ENCODE measurements at places on chromosomes 16 and 17.

DNA sequence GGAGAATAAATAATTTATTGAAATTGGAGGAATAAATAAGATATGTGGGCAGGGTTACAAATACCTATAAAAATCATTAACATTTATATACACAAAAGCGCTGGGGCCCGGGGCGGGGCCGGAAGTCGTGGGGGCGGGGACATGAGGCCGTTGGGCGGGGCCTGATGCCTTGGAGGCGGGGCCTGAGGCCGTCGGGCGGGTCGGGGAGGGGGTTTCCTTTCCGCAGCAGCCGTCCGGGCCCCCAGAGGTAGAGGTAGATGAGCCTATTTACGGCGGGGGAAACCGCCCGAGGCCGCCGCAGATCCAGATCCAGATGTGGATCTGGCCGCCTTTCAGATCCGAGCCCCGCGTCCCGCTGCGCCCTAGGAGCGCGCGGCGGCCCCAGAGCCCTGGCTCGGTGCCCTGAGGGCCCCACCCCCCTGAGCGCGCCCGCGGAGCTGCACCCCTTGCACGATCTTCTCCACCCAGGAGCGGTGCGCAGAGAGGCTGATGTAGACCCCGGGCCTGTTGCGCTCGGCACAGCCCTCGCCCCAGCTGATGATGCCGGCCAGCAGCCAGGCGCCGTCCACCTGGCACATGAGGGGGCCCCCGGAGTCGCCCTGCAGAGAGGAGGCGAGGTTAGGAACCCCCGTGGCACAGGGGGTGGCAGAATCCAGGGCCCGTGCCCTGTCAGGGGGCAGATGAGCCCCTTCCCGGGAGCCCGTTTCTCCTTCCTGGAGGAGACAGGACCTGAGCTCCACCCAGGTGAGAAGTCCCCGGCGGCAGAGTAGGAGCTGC, 5.1 kb downstream of the PRSS22 start:
- no peak for DNase-seq

- DNase-seq: no peak
Measured at GRCh38 chr17:81035521-81036196, 708 bp downstream of the BAIAP2 start.

GRCh38 chr17:4899341-4900230, at the start of gene C17orf107:
Gene C17orf107 (plus strand): TSS chr17:4899536. CDS start chr17:4899763, 227 bp downstream.
- no peak for DNase-seq

DNA sequence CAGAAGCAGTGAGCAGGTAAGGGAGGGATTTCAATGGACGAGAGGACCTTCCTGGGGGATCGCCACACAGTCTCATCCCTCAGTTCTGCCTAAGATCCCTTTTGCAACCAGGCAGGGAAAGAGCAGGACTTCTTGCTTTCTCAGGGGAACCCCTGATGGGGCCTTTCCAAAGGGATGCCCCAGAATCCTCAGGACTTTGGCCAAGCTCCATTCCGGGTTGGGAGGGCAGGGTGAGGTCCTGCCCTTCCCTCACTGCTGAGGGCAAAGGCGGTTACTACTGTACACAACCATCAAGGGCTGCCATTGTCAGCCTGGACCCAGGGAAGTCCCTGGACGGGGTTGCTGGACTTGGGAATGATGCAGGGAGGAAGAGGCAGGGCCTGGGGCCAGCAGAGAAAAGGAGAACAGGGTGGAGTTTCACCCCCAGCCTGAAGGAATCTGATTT, 9.7 kb downstream of the PRR29 start:
- no peak for DNase-seq

DNA sequence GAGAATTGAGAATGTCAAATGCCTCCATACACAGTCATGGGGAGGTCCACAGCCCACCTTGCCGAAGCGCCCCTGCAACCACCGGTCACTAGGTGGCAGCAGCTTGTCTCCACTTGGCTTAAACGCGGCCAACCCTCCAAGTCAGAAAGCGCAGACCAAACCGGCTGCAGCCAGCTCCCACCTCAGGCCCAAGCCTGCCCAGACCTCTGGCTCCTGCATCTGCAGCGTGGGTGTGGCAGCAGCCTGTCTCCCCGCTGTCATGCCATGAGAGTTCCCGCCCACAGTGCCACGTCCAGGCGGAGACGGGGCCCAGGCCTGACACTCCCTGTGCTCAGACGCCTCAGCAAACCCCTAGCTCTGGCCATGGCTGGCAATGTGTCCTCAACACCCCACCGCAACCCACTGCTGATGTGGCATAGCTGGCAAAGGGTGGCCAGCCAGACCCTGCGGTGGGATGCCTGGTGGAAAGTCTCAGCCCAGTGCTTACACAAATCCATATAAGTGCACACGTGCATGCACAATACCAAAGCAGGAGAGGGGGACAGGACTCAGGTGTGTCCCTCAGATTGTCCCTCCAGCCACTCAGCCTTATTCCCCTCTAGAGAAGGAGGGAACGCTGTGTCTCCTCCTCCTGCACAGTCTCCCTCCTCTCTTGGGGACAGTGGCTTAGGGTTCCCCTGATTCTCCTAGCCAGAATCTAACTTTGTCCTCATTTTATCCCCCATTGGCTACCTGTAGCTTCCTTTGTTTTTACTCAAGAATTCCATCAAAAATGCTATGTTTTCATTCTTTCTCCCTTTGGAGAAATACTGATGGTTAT, 10.9 kb downstream of the COPZ2 start:
- peak; percentile 87 for DNase-seq

DNA sequence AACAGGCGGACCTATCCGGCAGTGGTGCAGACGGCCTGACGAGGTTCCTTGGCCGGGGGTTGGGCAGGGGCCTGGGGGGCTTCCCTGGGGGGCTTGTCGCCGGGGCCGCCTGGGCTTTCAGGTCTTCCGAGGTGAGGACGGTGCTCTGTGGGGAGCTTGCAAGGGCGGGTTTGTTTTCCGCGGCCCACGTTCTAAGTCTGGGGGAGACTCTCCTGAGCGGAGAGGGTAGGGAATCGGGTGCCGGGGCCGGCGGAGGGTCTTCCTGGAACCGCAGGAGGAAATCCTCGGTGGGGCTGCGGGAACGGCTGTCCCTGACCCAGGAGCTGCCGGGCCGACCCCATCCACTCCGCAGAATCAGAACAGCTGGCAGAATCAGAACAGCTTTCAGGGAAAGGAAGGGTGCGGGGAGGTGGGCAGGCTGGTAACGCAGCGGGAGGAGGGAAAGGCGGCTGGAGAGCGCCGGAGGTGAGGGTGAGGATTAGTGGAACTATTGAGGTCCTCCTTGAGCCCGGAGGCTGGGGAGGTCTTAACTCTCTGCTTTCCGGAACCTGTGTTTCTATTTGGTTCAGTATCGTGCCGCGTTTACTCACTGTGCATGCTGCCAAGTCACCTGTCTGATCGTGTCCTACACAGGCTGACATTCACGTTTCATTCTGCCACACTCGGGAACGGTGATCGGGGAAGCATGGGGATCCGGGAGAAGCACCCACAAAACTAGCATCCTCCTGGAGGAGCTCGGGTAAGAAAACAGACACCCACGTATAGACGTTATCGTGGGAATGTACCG, 28.9 kb downstream of the CPSF4L start:
- DNase-seq: peak; percentile 55

- DNase-seq: peak; percentile 77
Measured at GRCh38 chr17:11935734-11936406, 61.4 kb downstream of the ZNF18 start.

GRCh38 chr16:71474864-71475263, 12.8 kb upstream of the ZNF23 start:
- DNase-seq: no peak

GRCh38 chr17:44348234-44348987, 3.3 kb downstream of the GRN start:
- peak; percentile 66 for DNase-seq

- no peak for DNase-seq
Measured at GRCh38 chr17:50127697-50128361, 2.1 kb downstream of the SAMD14 start.

GRCh38 chr17:15444805-15445204, 22.6 kb downstream of the CDRT4 start:
- DNase-seq: no peak

DNA sequence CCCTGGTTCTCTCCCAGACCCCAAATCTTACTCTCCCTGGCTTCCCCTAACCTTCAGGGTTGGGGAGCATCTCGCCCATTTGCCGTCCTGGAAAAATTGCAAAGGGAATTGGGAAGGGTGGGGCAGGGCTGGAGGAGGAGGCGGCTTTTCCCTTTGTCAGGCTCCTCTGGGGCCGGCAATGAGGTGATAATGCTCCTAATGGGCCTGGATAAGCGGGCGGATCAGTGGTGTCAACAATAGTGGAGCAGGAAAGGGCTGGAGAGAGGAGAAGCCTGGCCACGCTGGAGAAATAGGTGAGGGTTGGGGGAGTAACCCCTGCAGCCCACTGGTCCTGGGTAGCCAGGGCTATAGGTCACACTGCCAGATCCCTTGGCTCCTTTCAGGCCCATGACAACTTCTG, 12.3 kb downstream of the SCN4A start:
- no peak for DNase-seq

GRCh38 chr16:4500272-4500671, 24.1 kb downstream of the HMOX2 start:
- no peak for DNase-seq

DNA sequence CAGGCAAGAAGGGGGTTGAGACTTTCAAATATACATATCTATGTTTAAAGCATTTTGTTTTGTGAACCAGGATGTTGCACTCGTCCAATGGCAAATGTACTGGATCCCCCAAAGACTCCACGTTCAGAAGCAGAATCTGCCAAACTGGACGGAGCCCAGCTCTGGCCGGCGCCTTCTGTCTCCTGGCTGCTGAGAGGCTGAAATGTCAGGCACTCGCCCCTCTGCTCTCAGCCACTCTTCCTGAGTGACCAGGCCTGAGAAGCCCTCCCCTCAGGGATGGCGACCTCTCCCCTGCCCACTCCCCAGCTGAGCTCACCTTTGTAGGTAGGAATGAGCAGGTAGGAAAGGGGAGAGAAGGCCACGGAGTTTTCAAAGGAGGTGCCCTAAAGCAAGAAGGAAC, 187.5 kb upstream of the FOXF1 start:
- DNase-seq: no peak

- no peak for DNase-seq
Measured at GRCh38 chr16:72203401-72203800, 31.4 kb upstream of the PMFBP1 start.

DNA sequence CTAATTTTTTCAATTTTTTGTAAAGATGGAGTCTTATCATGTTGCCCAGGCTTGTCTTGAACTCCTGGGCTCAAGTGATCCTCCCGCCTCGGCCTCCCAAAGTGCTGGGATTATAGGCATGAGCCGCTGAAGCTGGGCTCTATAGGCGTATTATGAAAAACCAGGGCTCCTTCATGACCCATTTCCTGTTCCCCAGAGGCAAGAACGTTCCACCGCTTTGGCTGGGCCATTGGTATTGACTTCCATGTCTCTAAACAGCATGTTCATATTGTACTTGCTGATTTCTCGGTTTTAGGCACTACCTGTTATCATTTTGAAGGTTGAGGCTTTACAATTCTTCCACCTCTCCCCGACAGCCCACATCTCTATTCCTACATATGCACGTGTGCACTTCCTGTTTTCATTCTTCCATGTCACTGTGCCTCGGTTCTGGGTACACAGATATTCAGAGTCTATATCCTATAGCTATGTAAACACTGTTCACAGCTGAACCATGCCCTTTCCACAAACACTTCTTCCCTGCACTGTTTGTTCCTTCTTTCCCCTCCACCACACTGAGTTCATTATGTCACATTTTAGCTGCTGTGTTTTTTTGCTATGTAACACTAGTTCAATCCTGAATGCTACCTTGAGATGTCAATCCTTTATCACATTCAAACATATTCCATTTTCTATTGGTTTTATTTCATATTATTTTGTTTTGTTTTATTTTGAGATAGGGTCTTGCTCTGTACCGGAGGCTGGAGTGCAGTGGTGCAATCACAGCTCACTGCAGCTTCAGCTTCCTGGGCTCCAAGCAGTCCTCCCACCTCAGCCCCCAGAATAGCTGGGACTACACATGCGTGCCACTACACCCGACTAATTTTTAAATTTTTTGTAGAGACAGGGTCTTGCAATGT, 16.8 kb upstream of the MAPK3 start:
- DNase-seq: no peak

GRCh38 chr17:57875290-57876022, 25.6 kb upstream of the MRPS23 start:
- peak; percentile 93 for DNase-seq

DNA sequence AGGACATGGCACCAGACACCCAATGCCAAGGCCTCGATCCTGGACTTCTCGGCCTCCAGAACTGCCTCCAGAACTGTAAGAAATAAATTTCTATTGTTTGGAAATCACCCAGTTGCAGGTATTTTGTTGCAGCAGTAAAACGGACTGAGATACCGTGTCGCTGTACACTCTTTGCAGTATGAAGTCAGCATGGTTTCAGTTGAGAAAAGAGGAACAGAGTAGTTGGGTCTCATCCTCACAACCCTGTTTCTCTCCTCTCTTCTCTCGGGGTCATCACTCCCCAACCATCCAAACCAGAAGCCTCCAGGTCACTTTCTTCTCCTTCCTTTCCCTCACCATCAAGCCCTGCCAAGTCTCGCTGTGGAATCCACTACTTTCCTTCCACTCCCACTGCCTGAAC, 77.8 kb downstream of the ADCY9 start:
- DNase-seq: no peak

- DNase-seq: no peak
Measured at GRCh38 chr17:17830740-17831207, 6.0 kb downstream of the SREBF1 start.

DNA sequence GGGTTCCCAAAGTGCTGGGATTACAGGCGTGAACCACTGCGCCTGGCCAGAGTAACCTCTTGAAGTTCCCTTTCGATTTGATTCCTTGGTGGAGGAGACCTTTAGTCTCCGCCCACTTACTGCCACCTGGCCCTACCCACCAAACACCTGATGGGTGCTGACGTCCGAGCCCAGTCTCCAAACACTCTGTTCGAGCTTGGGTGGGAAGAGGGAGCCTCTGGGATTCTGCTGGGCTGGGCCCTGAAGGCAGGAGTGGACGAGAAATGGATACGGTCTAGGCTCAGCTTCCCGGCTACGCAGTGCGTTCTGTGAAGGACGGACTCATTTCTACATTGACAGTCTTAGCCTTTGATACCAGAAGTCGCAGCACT, 870 bp upstream of the ITGA3 start:
- DNase-seq: no peak

DNA sequence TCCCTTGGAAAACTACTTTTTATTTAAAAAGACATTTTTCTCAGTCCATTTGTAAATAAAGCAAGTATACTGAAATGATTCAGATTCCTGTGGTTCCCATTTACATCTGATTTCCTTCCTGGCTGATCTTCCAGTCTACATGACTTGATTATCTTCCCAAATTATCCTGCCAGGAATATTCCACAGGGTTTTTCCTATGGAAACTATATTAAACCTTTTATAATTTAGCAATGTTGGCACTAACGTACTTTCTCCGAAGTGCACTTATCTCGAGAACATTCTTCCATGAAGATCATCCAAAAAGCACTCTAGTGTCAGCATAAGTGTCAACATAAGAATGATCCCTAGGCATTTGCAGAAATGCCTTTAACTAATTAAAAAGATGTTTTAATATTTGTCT, 347.7 kb upstream of the KIF2B start:
- DNase-seq: no peak

Measured in SK-MEL-5 (cell line).